ENCODE measurements at places on chromosomes 4 and X.

DNA sequence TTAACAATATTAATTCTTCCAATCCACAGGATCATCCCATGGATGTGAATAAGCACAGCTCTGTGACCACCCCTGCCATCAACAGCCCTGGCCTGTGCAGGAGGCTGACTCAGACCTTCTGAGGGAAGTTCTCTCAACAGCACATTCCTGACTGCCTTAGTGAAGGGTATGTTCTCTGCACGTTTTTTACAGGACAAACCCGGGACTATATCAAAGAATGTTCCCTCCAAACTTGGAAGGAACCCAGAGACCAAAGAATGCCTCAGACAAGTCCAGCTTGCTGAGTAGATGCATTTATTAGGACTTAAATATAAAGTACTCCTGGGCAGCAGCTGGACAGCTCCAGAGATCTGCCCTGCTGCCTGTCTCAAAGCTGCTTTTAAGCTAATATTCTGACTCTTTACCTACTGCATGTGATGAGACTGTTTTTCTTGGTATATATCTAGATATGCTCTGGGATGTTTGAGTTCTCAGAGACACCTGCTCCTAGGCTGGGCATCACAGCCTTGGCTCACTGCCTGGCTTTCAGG is 1127.8 kb upstream of the PRKX start:
- no peak for DNase-seq

GRCh38 chr4:1113311-1114009 is at the start of gene RNF212:
Gene RNF212, minus strand, starts transcription at chr4:1113564. Its CDS starts 100 bp downstream, at chr4:1113464.
- peak; percentile 25 for DNase-seq

GRCh38 chr4:173318240-173318639 is 15.9 kb downstream of the HMGB2 start:
- no peak for DNase-seq

DNA sequence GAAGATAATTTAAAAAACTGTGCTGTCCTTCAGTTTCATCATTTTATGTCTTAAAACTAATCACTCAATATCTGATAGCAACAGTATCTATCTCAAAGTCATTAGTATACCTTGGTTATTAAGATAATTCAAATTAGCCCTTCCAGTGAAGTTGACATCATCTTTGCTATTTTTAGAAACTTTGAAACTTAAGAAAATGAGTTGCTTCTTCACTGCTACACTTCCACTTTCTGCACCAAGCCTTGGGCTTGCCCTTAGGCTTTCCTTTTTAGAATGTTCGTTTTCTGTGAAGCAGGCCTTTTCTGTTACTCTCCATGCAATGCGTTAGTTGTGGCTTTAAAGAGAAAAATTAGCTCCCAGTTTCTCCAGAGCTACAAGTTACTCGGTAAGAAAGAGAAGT is 4.4 kb upstream of the VAMP7 start:
- no peak for DNase-seq

DNA sequence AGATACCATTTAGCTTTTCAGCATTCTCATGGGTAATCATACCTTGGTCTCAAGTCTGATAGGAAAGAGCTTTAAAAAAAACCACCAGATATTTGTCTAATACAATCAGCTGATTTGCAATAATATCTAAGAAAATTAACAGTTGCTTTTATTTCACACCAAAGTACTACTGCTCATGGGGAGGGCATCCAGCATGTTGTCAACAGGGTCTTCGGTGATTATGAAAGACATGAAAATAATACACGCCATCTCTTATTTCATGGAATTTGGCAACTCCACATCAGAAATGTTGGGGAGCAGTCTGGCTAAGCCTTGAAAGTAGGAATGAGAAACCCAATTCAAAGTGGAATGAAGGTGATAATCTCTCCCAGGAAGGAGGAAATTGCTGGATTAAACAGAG is 3.0 kb downstream of the ASB5 start:
- DNase-seq, result no peak

DNA sequence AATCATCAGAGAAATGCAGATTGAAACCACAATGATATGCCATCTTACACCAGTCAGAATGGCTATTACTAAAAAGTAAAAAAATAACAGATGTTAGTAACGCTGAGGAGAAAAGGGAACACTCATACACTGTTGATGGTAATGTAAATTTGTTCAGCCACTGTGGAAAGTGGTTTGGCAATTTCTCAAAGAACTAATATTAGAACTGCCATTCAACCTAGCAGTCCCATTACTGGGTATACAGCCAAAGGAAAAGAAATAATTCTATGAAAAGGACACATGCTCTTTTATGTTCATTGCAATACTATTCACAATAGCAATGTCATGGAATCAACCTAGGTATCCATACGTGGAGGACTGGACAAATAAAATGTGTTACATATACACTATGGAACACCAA is 566.3 kb downstream of the STPG2 start:
- DNase-seq, result no peak

DNA sequence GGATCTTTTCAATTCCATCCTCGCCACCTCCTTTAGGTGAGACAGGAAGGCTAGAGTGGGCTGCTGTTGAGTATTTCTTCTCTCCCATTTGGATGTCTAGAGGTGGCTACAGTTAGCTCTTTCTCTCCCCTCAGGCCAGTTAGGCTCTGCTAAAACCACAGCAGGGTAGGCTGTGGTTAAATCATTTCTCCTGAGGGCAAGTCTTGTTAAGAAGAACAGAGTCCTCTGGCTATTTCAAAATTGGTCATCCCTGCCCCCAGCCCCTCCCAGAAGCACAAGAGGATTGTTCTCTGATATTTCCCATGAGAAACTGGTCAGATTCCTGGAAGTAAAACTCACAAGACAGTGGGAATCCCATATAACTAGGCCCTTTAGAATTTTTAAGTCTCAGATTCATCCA is 1359.5 kb downstream of the TECRL start:
- no peak for DNase-seq

- no peak for DNase-seq
Measured at GRCh38 chr4:41360214-41360920, 103.6 kb downstream of the UCHL1 start.

DNA sequence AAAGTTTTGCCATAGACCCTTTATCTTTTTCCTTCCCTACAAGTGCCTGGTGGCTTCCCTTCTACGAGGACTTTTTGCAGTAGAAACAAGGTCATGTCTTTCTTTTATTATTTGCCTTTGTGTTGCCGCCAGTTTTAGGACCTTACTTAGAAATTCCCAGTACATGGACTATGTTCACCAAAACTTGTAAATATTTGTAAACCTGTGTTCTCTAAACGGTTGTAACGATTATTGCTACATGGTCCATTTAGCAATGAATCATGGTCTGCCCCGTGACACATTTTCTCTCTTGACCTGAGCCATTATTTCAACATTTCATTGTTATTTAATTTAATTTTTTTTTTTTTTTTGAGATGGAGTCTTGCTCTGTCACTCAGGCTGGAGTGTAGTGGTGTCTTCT is 110.7 kb downstream of the MFAP3L start:
- no peak for DNase-seq

GRCh38 chr4:139606579-139607501 is 50.8 kb upstream of the SETD7 start:
- no peak for DNase-seq

DNA sequence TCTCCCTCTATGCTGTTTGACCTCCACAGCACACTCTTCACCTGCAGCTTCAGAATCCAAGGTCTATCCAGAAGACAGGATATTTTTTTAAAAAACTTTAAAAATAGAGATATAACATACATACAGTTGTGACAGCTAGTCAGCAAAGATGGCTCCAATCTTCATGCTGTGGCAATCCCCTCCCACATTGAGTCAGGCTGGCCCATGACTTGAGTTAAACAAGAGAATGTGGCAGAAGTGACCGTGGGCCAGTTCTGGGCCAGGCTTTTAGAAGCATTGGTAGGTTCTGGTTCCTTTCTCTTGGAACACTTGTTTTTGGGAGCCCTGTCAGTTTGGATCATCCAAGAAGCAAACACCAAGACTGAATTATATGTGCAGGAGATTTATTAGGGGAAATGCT is 36.1 kb upstream of the REPS2 start:
- no peak for DNase-seq

- no peak for DNase-seq
Measured at GRCh38 chr4:5887361-5888221, 5.3 kb downstream of the CRMP1 start.

DNA sequence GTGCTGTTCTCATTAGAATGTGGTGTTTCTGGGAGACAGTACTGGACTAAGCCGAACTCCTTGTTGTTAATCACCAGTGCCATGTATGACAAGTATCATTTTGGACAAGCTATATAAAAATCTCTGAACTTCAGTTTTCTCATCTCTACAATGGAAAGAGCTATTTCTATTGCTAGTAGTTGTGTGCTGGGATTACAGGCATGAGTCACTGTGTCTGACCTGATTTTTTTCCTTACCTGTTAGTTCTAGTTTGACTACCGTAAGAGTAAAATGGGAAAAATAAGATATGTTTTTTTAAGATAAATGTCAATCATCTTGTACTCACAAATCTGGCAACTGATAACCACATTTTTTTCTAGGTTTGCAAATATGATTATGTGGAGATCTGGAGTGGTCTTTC is 192.3 kb downstream of the TLL1 start:
- no peak for DNase-seq

DNA sequence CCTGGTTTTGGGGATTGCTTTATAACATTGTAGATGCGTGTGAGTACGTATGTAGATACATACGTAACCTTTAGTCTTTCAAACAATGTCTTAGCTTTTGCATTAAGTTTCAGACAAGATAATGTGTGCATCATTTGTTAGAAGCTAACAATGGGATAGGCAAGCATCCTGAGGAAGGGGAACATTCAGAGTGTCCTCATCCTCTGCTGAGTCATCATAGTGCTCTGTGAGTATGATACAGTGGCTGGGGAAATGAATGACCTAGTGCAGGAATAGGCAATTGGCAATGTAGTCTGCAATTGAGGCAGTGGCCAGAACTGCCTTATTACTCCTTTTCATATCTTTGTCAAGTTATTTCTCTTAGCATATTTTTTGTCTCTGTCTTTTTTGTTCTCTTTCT is 7.3 kb downstream of the NAP1L5 start:
- no peak for DNase-seq

- no peak for DNase-seq
Measured at GRCh38 chrX:41326431-41326830, 7.5 kb upstream of the DDX3X start.

- DNase-seq, result no peak
Measured at GRCh38 chr4:120801137-120801758, 121.3 kb downstream of the PRDM5 start.

DNA sequence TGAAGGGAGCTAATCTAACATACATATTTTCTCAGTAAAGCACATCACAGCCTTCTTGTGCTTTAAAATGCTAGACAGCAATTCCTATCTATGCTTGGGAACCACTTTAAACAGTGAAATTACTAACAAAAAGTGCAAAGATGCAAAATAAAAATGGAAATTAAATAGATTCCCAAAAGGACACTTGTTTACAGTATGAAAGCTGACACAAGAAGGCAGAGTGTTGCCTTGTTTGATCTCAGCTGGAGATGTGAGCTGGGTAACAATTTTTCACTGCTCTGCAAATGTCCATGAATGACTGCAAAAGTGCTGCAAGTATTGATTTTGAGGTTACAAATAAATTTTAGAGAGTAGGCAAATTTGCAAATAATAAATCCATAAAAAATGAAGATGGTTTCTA is 22.3 kb downstream of the GRIA2 start:
- no peak for DNase-seq

DNA sequence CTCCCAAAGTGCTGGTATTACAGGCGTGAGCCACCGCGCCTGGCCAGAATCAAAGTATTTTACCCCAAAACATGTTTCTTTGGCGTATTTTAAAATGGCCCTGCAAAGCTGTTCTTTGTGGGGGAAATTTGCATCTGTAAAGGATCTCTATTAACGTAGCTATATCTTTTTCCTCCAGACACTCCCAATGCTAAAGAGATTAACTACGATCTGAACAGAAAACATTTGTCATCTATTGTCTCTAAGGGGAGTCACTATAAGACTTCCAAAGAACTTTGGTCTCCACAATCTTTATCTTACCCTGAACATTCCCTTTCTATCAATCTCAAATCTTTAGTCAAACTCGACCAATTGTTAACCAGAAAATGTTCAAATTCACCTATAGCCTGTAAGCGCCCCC is 19.1 kb upstream of the PDS5A start:
- no peak for DNase-seq

DNA sequence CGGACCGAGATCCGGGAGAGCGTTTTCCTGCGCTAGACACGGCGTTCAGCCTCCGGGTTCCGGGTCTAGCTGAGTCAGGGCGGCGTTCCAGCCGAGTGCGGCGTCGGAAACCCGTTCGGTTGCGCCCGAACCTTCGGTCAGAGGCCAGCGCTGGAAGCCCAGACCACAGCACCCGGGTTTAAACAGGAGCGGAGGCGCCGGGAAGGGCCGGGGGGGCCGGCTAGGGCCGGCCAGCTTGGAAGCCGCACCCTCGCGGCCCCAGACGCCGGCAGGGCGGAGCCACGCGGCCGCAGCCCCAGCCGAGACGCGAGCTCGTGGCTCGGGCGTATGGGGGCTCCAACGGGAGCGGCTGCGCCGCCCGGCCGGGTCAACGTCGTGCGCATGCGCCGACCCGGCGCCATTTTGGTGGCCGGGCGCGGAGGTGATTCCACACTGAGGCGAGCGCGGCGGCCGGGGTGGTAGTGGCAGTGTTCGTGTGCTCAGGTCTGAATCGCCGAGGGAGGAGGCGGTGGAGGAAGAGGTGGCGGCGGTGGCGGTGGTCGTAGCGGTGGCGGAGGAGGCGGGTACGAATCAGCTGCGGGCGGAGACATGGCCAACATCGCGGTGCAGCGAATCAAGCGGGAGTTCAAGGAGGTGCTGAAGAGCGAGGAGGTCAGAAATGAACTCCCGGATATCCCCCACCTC is at the start of gene UBE2K:
TSS of gene UBE2K (plus strand) at position 397 of the 684 bp plus-strand sequence. CDS start at position 589, 192 bp downstream.
- DNase-seq, result peak; percentile 74

- DNase-seq, result no peak
Measured at GRCh38 chr4:118711052-118711451, 25.9 kb downstream of the METTL14 start.

DNA sequence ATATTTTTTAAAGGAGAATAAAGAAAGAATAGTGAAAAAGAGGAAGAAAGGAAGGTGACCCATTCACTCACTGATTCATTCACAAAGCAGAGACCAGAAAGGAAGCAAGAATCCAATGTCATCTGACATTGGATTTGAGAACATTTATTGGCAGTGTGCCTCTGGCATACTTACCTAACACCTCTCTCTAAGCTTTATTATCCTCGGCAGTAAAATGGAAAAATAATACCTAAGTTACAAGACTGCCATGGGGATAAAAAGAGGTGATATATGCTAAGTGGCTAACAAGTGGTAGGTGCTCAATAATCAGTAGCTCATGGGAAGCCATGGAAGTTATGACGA is 41.6 kb upstream of the PPARGC1A start:
- DNase-seq, result no peak

DNA sequence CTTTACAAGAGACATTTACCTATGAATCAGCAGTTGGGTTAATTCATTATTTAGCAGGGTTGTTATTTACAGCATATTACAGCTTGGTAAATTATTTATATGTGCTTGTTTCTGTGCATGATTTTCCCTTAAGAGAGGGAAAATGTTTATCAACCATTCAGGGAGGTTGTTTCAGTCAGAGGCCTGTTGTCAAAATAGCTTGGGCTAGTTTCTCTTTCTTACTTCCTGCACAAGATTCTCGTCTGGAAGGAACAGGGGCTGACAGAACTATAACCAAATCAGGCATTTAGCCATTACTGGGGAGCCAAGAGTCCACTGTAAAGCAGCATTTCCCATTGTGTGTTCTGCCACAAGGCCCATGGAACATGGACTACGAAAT is 135.8 kb downstream of the HS6ST2 start:
- no peak for DNase-seq

Measured in stimulated activated CD4-positive, alpha-beta T cell treated with anti-CD3 and anti-CD28 coated beads, TNF-alpha, amount 100 ng/mL, for 1 hour (primary cell).